Gastroesophageal sphincter (tissue), 4 donors: ENCODE measurements at places on chromosomes 6 and 20. TPM values are rescaled to one million over a fixed set of nuclear protein-coding genes. Genes with fewer than 3 reads are reported as not detected.

Gene UBD
- not detected for total RNA-seq

Gene LAMA2
- 169 TPM for total RNA-seq

Gene CPNE5
- 2.3 TPM for total RNA-seq

Gene LAMA4
- 305 TPM for total RNA-seq

Gene NKX2-4
- not detected for total RNA-seq

Gene TOMM6
- total RNA-seq, result 74.2 TPM
